ENCODE measurements at places on chromosomes 4 and X.

- DNase-seq: no peak
Observed at GRCh38 chr4:142474398-142475087, 371.6 kb downstream of the INPP4B start.

- no peak for DNase-seq
Observed at GRCh38 chr4:172881645-172882044, 287.0 kb upstream of the GALNT7 start.

DNA sequence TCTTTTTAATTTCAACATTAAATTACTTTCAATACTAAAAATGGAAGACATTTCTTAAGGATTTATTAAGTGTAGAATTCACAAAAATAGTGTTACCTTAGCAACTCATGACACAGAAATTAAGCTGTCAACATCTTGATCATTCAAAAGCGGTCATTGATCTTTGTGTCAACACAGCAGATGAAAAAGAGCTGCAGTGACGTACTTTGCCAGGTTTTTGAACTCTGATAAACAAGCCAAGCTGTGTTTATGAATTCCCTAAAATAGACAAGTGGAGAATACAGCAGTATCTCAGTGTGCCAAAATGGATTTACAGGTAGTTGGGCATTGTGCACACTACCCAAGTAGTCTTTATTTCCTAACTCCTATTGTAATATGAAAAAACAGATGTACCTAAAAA, 1141.8 kb upstream of the PCDH7 start:
- no peak for DNase-seq

GRCh38 chr4:9592010-9592409, 147.8 kb downstream of the DEFB131A start:
- DNase-seq: no peak

DNA sequence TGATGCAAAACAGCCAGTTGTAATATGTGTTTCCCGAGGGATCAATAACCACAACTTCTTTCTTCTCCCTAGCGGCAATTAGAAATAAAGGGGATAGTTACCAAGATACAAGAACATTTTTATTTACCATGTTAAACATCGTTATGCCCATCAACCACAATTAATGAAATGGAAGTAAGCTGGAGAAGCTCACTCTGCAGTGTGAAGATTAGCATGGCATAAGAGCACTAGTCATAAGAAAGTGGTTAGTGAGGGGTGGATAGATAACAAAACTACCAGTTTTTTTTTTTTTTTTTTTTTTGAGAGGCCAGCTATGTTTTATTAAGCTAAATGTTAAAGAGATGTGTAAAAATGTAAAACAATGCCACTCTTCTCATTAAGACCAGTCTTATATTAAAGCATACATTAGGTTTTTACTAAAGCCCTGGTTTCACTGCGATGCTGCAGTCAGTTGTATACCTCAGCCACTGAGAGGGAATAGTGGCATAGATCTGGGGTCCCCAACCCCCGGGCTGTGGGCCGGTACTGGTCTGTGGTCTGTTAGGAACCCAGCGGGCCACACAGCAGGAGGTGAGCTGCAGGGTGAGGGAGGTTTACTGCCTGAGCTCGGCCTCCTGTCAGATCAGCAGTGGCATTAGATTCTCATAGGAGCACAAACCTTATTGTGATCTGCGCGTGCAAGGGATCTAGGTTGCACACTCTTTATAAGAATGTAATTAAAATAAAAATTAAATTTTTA, 27.9 kb upstream of the NFXL1 start:
- DNase-seq: no peak

DNA sequence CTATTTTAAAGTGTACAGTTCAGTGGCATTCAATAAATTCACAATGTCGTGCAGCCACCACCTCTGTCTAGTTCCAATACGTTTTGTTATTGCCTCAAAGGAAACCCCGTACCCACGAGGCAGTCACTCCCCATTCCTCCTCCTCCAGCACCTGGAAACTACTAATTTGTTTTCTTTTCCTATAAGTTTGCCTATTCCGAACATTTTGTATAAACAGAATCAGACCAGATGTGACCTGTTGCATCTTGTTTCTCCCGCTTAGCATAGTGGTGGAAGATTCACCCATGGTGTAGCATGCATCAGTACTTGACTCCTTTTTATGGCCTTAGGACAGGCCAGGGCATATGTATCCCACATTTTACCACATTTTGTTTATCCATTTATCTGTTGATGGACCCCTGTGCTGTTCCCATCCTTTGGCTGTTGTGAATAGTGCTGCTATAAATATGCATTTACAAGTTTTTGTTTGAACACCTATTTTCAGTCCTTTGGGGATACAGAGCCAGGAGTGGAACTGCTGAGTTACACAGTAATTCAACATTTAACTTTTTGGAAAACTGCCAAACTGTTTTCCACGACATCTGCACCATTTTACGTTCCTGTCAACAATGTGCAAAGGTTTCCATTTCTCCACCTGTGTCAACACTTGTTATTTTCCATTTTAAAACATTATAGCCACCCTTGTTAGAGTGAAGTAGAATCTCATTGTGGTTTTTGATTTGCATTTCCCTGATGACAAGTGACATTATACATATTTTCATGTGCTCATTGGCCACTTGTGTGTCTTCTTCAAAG, 57.8 kb upstream of the STX18 start:
- DNase-seq: no peak

GRCh38 chrX:153485396-153486080, 9.2 kb upstream of the BGN start:
- no peak for DNase-seq

DNA sequence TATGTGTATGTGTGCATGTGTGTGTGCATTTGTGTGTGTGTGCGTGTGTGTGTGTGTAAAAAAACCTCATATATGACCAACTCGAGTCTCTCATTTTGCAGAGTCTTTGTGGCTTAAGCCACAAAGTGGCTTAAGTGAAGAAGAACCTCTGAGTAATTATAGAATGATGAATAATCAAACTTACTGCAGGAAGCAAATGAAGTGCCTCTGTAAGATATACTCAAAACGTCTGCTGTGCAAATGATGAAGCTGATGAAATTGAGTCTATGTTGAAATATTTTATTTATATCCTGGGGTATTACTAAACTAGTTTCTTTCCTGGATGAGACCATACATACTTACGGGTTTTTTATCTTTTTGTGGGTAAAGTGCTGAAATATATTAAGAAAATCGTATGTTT, 1198.7 kb downstream of the PCDH7 start:
- no peak for DNase-seq

GRCh38 chr4:129140521-129140920, 44.6 kb downstream of the C4orf33 start:
- no peak for DNase-seq

DNA sequence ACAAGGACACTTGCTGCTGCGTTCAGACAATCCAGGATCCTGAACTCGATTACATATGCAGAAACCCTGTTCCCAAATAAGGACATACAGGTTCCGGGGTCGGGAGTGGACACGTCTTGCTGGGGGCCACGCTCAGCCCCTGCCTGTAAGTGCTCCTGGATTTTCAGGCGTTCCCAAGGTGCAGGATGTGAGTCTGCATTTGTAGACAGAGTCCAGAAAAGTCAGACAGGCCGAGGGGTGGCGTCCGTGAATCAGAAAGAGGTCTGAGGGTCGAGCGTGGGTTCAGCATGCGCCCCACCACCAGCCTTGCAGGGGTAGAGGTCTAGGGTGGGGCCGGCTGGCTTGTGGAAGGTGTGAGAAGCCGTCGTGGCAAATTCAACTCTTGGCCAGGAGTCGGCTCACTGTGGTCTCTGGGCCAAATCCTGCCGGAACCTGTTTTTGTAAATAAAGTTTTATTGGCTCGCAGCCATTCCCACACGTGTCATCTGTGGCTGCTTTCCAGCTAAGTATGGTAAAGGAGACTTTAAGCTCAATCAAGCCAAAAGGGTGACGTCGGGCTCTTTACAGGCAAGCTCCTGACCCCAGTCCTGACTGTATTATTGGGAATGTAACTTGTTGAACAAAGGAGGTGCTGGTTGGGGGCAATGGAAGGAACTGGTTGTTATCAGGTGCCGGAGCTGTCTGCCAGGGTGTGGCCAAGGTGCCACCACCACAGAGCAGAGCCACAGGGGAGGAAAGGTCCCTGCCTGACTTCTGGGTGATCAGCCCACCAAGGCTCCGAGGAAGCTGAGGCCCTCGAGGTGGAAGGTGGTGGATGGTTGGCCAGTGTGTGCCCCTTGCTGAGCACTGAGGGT, 7.4 kb downstream of the DOK7 start:
- DNase-seq: no peak

DNA sequence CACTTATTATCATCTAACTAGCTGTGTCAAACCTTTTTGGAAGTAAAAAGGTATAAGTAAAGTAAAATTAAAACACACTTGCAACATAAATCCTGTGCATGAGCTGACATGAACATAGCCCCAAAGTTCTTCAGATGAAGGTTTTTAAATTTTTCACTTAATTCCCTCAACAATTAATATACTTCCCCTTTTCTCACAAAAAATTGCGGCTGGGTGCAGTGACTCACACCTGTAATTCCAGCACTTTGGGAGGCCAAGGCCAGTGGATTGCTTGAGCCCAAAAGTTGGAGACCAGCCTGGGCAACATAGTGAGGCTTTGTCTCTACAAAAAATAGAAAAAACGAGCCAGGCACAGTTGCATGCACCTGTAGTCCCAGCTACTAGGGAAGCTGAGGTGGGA, 16.8 kb downstream of the RASGEF1B start:
- DNase-seq: no peak

- DNase-seq: no peak
Observed at GRCh38 chr4:139666735-139667281, 1.2 kb downstream of the MGST2 start.

GRCh38 chr4:74823194-74823593, 28.9 kb upstream of the BTC start:
- no peak for DNase-seq

- DNase-seq: no peak
Observed at GRCh38 chr4:14222377-14223029, 595.0 kb upstream of the BOD1L1 start.

DNA sequence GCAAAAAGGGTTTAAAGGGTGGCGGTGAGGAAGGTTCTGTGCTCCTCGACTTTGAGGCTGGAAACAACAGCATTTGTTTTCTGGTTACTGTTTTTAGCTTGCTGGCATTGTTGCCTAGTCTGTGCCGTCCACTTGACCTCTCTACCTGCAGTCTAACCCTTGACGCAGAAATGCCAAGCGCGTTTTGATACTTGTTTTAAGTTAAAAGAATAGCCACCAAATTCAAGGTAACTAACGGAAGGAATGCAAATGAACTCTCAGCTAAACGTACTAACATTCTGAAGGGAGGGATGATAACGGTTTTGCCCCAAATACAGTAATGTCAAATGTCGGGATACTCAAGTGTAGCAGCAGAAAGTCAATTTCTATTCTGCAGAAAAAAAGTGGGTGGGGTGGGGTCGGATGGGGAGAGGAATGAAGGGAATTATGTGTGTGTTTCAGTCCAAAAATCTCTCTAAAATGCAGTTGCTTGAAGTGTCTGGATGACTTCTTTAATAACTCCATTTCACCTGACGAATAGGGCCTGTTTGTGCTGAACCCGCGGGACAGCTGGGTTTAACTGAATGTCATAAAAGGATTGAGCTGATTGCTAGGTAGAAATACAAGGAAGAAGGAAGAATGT, 3.4 kb upstream of the NKX6-1 start:
- DNase-seq: no peak

DNA sequence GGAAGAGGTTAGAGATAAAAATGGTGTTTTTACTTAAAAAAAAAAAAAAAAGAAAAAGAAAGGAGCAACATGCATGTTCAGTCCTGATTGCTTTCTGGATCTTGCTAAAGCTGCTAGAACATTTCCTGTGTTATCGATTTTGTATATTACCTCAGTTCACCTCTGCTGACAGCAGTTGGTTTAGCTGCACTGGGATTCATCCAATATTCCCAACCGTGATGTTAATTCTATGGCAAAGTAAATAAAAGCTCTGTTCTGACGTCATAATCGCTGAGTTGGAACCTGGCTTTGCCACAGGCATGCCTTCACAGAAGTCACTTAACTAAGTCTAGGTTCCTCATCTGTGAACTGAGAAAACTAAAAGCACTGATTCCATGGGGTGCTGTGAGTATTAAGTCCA, 90.7 kb upstream of the SORBS2 start:
- DNase-seq: no peak

DNA sequence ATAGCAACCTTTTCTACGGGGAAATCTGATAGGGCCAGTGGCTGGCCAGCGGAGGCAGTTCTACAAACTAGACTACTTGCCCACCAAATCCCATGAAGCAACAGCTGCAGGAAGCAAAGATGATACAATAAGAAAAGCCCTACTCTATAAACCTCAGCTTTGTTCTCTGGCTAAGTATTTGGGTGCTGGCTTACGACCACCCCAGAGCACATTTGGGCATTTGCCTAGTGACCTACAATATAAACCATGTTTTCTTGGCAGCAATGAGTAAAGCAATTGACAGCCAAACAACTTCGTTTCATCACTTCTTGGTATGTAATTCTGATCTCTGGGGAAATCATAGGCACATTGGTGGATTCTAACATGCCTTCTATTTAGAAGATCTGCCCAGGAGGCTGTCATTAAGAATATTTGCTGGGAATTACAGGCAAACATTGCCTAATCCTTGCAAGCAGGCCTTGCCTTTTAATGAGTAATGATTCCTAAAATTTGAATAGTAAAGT, 7.5 kb upstream of the LHFPL1 start:
- DNase-seq: no peak

- DNase-seq: no peak
Observed at GRCh38 chr4:2284934-2285612, 23.2 kb upstream of the MXD4 start.

GRCh38 chr4:186722796-186723291, 812 bp downstream of the FAT1 start:
- no peak for DNase-seq

GRCh38 chr4:122050841-122051240, 99.0 kb upstream of the TRPC3 start:
- DNase-seq: no peak

GRCh38 chr4:155758481-155759371, at the start of gene GUCY1B1:
Gene GUCY1B1 (plus strand): TSS chr4:155759021. CDS start chr4:155759141, 120 bp downstream.
- DNase-seq: peak; percentile 66

DNA sequence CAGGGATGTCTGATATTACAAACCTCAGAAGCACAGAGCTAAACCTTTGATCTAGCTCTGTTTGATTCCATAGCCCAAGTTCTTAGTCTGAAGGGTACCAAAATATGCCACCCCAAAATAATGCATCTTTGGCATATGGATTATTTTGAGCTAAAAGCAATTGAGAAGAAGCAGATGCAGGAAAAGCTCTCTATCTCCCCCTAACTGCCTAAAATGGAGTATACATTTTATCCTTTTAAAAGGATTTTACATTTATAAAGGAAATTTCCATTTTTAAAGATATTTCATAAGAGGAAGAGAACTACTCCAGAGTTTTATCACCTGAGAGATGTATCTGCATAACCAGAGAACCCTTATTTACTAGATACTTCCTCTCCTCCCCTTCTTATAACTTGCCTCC, 158.7 kb downstream of the ZNF674 start:
- no peak for DNase-seq

GRCh38 chrX:13364230-13364857, 44.5 kb upstream of the ATXN3L start:
- no peak for DNase-seq

- DNase-seq: no peak
Observed at GRCh38 chrX:12929701-12930100, 23.3 kb downstream of the TLR8 start.

- no peak for DNase-seq
Observed at GRCh38 chr4:106914223-106914622, 121.9 kb downstream of the DKK2 start.

GRCh38 chr4:110201502-110201901, 3.1 kb upstream of the ELOVL6 start:
- no peak for DNase-seq

GRCh38 chrX:131816551-131817136, 206.5 kb upstream of the STK26 start:
- DNase-seq: peak; percentile 44

- DNase-seq: peak; percentile 85
Observed at GRCh38 chr4:38131371-38132091, 171.3 kb downstream of the PTTG2 start.

GRCh38 chrX:3293251-3293650, 53.2 kb downstream of the MXRA5 start:
- DNase-seq: no peak
